ENCODE measurements at places on chromosomes 3 and 15.
A peak's percentile ranks its signal among the peaks of the same experiment; 100 is the strongest.

- no peak for DNase-seq
Measured at GRCh38 chr15:66237513-66238235, 15.9 kb downstream of the MEGF11 start.

GRCh38 chr3:165753560-165753959 lies 83.7 kb downstream of the BCHE start:
- DNase-seq, result no peak

DNA sequence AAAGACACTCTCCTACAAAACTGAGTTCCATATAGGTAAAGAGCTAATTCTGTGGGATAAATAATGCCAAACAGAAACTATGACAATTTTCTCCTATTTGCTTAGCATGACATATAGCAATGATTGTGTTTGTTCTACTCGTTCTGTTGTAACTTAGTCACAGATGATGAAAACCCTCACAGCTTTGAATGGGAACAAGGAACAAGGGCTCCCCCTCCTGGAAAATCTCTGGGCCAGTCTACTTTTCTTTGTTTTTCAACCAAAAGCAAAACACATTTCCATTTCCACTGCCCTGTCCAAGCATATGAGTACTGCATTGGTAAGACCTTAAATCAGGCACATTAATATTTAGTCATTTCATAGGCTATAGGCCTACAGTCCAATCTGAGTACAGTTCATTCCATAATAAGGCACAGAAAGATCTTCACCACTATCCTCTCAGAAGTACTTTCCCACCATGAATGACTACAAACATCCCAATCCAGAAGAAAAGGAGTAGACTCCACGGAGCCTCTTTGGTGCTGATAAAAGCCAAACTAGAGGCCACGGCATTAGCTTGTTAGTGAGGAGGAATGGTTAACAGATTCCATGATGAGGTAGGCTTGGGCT lies 67.1 kb downstream of the ATP8B4 start:
- peak; percentile 46 for DNase-seq

- DNase-seq, result no peak
Measured at GRCh38 chr3:36496684-36497633, 116.7 kb downstream of the STAC start.

GRCh38 chr15:74733269-74733668 lies 7.9 kb upstream of the CYP1A1 start:
- no peak for DNase-seq

DNA sequence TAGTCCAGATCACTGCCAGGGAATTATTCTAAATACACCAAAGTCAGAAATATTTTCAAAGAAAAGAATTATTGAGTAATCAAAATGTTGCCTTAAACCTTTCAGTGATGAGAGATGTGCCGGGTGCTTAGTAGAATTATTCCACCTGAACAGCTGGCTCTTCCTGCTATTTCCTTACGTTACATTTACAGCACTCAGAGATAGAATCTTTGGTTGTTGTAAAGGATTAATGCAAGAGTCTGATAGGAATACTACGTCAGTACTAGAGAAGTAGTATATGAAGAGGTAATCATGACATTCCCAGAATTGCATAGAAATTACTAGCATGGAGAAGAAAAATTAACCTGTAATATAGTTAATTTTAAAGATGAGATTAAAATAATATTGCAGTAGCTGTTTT lies 50.9 kb upstream of the ZDHHC23 start:
- DNase-seq, result no peak

DNA sequence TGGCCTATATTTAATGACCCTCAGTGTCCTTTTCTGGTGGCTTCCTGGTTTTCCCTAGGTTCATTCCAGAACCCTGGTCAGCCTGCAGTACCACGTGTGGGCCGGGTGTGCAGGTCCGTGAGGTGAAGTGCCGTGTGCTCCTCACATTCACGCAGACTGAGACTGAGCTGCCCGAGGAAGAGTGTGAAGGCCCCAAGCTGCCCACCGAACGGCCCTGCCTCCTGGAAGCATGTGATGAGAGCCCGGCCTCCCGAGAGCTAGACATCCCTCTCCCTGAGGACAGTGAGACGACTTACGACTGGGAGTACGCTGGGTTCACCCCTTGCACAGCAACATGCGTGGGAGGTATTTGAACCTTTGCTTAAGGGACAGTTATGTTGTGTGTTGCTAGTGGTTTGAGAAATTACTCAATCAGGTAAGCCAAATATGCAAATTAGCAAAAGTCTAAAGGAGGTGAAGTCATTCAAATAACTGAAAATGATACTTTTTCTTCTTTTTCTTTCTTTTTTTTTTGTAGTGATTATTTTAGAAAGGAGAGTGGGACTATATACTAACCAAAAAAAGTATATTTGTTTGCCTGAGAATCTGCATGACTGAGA lies 259.2 kb downstream of the ADAMTSL3 start:
- no peak for DNase-seq

GRCh38 chr3:62293051-62293780 lies 80.1 kb downstream of the FEZF2 start:
- no peak for DNase-seq

DNA sequence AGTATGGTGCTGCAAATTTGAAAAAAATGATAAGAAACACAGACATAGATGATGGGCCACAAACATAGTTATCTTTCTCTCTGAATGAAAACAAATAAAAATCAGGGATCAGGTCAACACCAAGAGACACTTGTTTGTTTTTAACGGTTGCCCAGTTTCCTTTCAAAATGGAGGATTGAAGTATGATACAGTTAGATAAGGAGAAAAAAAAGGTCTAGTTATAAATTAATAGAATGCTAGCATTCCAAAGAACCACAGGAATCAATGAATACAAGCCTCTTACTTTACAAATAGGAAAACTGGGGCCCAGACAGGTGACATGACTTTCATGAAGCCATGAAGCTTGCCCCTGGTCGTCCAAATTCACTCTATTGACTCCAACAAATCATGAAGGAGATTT lies 305.1 kb downstream of the ZNF621 start:
- DNase-seq, result no peak

GRCh38 chr3:128413003-128413370 lies 53.7 kb downstream of the DNAJB8 start:
- no peak for DNase-seq

- no peak for DNase-seq
Measured at GRCh38 chr15:77642793-77643430, 10.2 kb upstream of the LINGO1 start.

- peak; percentile 23 for DNase-seq
Measured at GRCh38 chr15:70722266-70723121, 40.9 kb downstream of the UACA start.

Data from activated CD4-positive, alpha-beta T cell treated with anti-CD3 and anti-CD28 coated beads, Interleukin-2, amount 50 U/mL, for 16 hours (primary cell).